ENCODE measurements at places on chromosomes 13 and 19.

GRCh38 chr19:56270676-56271075, 1.9 kb upstream of the EDDM13 start:
- DNase-seq = no peak

DNA sequence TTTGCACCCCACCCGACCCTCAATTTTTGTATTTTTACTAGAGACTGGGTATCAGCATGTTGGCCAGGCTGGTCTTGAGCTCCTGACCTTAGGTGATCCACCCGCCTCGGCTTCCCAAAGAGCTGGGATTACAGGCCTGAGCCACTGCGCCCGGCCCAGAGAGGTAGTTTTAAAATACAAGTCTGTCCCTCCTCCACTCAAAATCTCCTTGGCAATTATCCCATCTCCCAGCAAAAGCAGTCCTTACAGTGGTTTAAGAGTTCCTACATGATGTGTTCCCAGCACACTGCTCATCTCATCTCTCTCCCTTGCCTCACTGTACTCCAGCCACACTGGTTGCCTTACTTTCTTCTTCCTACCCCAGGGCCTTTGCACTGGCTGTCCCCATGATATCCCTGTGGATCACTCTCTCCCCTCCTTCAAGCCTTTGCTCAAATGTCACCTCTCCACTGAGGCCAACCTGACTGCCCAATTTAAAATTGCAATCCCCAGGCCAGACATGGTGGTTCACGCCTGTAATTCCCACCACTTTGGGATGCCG, 24.3 kb downstream of the LRFN3 start:
- no peak for DNase-seq

DNA sequence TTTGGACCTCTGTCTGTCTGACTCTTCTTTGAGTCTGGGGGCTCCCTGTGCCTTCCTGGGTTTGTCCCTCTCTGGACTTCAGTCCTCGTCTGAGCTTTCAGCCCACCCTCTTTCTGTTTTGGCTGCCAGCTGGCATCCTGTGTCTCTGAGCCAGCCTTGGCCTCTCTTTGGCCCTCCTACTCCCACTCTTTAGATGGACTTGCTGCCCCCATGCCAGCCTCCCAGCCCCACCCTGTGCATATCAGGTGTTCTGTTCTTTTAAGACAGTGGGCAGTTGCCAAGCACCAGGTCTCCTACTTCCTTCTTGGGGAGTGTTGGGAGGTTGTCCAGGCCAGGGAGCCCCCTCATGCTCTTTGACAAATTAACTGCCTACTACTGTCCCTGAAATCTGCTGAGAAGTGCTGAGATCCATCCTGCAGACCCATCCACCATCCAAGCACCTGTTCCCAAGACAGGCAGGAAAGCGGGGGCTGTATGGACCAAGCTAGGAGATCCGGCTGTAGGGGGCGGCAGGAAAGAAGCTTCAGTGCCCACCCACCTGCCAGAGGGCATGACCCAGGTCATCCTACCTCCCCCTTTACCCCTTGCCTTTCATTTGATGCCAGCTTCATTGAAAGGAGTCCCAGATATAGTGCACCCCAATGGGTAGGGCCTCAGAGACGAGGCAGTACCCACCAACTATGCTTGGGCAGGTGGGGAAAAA, 9.6 kb downstream of the CIC start:
- no peak for DNase-seq

DNA sequence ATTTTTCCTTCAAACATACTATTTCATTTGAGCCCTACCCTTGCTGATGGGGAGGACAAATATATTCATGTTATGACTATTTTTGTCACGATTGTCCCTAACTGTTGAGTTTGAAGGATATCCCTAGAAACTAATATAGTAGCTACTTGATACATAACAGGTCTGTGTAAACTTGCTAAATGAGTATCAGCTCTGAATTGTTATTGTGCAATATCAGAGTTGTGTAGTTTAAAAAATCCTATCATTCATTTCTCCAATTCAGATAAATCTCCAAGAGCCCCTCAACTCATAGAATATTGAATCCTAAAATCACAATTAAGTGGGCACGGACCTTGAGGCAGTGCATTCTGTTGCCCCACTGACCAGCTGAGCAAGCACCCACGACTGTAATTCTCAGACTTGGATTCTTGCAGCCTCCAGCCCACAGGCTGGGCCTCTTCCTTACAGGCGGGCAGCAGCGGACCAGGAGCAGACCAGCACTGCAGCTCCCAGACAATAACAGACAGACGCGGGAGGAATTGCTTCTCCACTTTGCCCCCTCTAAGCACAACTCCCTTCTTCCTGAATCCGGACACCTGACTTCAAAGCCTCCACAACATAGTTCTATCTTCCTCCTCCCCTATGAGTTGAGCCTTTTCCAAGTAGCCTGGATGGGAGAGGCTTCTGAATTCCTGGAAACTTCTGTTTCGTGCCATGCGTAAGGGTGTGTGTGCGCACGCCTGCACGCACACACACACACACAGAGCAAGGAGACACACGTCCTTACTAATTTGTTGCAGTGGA, 337.6 kb upstream of the ARGLU1 start:
- DNase-seq = no peak

- DNase-seq = no peak
Measured at GRCh38 chr13:75299913-75300862, 181.8 kb downstream of the TBC1D4 start.

Measured in activated CD4-positive, alpha-beta T cell treated with anti-CD3 and anti-CD28 coated beads for 4 hours (primary cell).